ENCODE measurements at places on chromosomes 13 and 19.
A peak's percentile ranks its signal among the peaks of the same experiment; 100 is the strongest.

GRCh38 chr13:75533861-75534260 is 3.8 kb downstream of the COMMD6 start:
- DNase-seq: no peak

GRCh38 chr13:106331116-106331515 is 204.3 kb downstream of the EFNB2 start:
- no peak for DNase-seq

- DNase-seq: no peak
These were observed 1.1 kb downstream of the LYPD4 start for GRCh38 chr19:41843371-41843770.

DNA sequence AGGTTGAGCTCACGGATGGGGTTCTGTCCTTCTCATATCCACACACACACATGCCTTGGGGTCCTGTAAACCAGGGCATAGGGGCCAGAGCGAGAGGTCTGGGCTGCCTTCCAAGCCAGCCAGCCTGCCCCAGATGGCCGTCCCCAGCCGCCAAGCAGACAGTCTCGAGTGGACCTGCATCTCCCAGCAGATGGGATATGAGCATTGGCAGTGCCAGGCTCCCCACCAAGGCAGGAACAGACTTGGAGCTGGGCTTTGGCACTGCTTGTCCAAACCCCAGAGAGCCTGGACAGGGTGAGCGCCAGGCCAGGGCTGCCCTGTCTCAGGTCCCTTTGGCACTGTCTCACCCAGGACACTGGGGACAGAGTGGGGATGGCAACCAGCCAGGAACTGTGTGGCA is 130.4 kb downstream of the DPF1 start:
- no peak for DNase-seq

DNA sequence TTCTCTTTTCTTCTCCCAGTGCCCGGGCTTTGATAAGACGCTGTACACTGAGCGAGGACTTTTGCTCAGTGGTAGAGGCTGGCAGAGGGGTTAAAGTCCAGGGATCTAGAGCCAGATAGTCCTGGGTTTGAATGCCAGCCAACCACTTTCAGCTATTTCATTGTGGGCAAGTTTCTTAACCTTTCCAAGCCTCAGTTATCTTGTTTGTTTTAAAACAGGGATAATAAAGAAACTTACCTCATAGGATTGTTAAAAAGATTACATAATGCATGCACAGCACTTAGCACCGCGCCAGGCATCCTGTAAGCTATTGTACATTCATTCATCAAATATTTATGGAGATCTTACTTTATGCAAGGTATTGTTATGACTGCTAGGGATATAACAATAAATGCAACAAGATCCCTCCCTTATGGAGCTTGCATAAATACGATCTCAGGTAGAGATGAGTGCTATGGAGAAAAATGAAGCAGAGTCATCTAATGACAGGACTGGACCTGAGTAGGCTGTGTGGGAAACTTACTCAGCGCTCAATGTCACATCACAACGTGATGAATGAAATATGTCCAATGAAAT is 70.8 kb downstream of the LNX2 start:
- DNase-seq: no peak

- no peak for DNase-seq
These were observed 14.5 kb upstream of the MPHOSPH8 start for GRCh38 chr13:19618977-19619376.

DNA sequence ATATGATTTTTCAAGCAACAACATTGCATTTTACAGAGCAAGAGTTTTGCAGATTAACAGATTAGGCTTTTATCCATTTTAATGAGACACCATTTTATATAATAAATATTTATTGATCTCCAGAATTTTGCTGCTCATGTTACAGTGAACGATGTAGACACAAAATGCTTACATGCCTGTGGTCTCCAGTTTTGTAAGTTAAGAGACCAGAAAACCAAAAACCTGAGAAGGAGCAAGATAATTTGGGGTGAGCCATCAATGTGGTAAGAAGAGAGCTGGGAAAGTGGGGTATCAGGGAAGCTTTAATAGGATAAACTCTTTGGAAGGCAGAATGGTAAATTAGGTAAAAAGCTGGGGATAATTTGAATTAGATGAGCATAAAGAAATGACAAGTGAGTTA is 2100.5 kb upstream of the PCDH20 start:
- no peak for DNase-seq

DNA sequence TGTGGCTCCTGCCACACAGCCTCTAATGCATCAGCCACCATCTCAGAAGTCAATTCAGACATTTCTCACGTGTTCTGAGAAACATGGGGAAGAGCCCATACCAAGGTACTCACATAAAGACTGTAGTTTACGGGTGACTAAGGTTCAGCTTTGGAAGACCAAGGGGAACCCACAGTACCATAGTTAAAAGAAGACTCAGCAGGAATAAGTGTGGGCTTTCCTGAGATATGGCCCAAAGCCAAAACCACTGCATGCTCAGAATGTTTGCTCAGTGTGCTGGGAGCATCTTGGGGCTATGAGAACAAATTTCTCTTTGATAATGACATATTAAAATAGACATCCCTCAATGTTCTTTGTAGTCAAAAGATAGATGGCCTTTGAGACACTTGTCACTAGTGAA is 283.8 kb downstream of the DCT start:
- no peak for DNase-seq

GRCh38 chr19:40578442-40578908 is 1.8 kb downstream of the SHKBP1 start:
- DNase-seq: no peak

- DNase-seq: no peak
These were observed 11.3 kb downstream of the ZFR2 start for GRCh38 chr19:3857449-3858003.

- DNase-seq: no peak
These were observed 215.7 kb downstream of the KATNAL1 start for GRCh38 chr13:30091691-30092090.

GRCh38 chr19:29478578-29479565 is 46.9 kb upstream of the VSTM2B start:
- DNase-seq: no peak

DNA sequence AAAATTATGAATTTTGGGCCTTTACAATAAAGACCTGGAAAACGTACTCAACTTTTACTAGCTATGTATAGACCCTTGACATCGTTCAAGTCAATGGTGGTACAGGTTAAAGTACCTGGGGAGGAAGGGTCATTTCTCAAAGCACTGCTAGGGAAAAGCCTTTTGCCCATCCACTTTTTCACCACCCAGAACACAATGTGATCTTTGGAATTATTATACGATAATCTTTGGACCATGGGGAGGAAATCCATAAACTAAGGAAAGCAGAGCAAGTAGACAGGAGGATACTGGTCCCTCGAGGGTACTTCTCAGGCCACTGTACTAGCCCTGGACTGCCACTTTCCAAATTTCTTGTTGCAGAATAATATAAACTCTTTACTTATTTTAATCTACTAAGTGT is 39.5 kb downstream of the UBL3 start:
- no peak for DNase-seq

GRCh38 chr13:98214008-98214643 is 37.1 kb upstream of the RNF113B start:
- DNase-seq: no peak

DNA sequence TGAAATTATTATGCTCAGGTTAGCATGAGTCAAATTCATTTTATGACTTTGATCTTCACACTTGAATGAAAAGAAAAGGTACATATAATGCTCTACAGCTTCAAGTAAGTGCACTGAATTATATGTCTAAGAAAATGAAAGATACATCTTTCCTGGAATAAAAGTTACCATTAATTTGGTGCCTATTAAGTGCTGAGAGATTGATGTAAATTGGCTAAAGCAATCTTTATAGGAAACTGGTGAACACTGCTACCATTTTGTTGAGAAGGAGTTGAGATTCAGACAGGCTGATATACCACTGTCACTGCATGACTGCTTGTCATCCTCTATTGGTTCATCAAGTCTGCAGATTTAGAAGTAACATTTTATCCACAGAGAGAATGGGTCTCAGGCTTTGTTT is 416.8 kb upstream of the SPRY2 start:
- DNase-seq: no peak

DNA sequence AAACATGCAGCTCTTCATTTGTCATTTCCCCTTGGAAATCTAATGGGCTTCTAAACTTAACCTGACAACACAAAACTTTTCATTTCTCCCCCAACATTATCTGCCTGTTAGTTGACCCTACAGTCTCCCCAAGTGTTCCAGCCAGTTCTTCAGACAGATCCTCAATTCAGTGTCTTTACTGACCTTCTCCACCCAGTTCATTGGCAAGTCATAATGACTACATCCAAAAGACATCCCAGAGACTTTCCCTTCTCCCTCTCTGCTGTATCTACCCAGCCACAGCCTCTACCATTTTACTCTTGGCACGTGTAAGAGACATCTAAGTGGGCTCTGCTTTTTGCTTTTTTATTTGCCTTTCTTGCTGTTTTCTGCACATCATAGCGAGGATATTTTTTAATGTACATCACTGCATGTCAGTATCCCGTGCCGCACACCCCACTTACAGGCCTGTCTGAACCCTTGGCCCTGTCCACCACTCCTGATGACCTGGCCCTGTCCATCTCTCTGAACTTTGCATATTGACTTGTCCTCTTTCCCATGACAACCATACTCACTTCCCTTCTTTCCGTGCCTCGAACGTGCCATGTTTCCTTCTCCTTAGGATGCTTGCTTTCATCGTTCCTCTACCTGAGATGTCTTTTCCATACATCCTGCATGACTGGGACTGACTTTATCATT is 391.9 kb downstream of the IRS2 start:
- no peak for DNase-seq

GRCh38 chr13:63381078-63381859 is 1965.6 kb upstream of the PCDH20 start:
- DNase-seq: no peak

DNA sequence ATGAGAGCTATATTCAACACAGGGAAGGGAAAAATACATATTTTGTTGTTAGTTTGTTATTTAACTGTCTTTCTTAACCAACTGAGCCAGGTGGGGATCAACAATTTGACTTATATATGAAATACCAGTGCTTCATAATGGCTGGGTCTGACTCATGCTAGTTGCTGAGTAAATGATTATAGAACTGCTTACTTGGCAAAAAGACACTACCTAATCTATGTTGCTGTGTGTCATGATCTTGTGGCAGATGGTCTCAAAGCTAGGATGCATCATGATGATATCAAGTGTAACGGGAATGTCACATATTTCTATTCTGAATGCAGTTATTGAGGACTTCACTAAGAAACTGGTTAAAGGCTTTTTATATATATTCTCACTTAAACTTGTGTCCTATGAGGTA is 727.4 kb upstream of the SLITRK1 start:
- DNase-seq: no peak

GRCh38 chr13:45439008-45439407 is 20.8 kb upstream of the SLC25A30 start:
- DNase-seq: no peak

DNA sequence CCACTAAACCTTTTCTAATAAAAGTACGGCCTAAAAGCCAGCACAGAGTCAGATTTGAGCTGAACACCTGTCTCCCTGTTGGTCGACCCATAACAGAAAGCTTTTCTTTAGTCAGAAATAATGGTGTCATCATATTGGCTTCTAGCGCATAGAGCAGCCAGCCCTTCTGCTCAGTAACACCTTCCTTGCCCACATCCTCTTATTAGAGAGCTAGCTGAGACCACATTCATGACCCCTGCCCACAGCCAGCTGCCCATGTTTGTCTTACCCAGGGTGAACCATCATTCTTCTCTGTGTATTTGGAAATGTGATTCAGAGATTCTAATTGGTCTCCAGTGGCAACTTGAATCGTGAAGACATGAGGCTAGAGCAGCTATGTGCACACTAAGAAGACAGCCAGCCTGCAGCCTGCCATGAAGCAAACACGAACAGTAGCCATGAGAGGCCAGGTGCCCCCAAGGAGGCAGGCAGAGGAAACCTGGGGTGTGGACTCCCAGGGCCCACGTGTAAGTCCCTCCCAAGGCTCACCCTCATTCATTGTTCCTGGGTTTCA is 82.3 kb upstream of the PDCD5 start:
- peak; percentile 1 for DNase-seq

DNA sequence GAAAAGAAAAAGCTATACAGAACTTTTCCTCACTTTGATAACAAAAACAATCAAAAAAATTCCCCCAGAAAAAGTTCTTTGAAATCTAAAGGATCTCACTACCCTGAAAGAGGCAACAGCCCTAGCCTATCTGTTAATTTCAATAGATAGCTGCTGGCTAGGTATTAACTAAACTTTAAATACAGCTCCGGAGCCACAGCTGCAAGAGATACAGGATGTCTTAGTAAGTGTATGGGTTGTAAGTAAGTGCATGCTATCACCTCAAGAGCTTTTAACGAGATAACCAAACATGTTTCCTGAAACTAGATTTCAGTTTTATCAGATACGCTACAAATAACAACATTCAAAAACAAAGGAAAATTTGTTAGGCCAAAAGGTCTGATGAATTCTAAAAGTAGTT is 148.4 kb downstream of the KLF12 start:
- no peak for DNase-seq

GRCh38 chr19:7699417-7700401 is 2.2 kb downstream of the FCER2 start:
- DNase-seq: no peak

DNA sequence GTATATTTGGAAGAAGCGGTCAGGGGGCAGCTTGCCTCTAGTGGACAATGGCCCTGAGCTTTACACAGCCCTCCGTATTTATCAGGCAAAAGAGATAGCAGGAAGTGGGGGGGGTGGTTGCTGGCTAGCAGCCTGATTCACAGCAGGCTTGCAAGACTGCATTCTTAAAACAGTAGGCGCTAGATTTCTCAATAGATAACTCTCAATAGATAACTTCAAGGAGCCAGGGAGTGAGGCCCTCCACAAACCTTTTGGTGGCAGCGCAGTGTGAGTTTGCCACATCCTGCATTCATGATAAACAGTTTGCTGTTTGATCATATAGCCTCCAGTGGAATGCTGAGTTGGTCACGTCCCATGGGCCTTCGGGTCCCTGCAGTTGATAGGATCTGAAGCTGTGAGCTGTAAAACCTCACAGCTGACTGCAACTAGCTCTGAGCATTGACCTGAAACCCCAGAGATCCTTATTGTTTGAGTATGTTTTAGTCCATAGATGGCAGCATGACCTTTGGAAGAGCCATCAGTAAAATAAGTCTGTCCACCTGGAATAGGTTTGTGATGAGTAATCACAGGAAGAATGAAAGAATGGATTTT is 12.2 kb downstream of the FPR3 start:
- no peak for DNase-seq

GRCh38 chr13:106795847-106796246 is 227.9 kb upstream of the ARGLU1 start:
- DNase-seq: no peak

DNA sequence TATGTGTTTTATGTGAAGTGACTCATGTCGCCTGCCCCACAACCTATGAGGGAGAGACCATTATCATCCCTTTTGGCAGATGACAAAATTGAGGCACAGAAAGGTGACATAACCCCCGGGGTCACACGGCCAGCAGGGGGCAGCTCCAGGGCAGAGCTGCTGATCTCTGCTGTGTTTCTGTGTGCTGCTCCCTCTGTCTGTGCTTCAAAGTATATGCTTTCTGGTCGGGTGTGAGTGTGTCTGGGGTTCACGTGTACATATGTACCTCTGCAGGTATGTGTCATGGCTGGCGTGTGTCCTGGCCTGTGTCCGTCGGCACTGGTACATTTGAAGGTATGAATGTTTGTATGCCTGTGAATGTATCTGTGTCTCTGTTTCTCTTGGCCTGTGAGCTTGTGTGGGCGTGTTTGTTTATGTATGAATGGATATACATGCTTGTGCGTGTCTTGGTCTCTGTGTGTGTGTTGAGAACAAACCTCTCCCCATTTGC is 7.1 kb downstream of the LIPE start:
- DNase-seq: peak; percentile 42
